ENCODE measurements at places on chromosomes 3 and 15.

DNA sequence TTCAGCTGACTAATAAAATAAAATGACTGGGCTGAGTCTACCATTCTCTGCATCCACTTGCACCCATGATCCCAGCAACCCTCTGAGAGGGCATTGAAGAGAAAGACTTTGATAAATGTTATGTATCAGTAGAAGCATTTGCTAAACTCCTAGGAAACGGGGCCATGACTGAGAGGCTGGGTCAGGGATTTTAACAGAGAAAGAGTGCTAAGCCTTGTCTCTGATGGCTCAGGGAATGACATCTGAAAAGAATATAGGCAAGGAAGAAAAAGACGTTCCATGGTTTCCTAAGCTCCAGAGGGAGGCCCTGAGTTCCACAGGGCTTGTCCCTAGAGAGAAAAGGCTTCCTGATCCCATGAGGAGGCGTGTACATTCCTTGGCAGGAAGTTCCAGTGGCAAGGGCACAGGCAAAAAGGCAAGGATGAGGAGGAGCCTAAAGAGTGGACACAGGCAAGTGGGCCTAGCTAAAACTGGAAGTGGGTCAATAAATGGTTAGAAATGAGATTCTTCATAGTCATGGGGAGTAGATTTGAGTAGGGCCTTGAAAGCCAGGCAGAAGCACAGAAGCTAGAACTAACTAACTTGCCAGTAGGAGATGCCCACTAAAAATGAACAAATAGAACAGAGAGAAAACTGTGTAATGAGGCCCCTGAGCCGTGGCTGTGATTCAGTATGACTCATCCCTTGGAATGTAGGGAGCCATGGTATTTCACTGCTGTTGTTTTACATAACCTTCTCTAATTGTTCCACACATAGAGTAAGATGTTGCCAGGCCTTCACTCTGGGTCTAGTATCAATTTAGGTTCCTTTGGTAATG is 44.9 kb upstream of the MANF start:
- DNase-seq = no peak

- DNase-seq = no peak
Measured at GRCh38 chr3:86794361-86795065, 196.4 kb downstream of the VGLL3 start.

- no peak for DNase-seq
Measured at GRCh38 chr3:172591125-172591605, 67.9 kb upstream of the TNFSF10 start.

- DNase-seq = no peak
Measured at GRCh38 chr15:57427367-57427821, 51.1 kb downstream of the CGNL1 start.

DNA sequence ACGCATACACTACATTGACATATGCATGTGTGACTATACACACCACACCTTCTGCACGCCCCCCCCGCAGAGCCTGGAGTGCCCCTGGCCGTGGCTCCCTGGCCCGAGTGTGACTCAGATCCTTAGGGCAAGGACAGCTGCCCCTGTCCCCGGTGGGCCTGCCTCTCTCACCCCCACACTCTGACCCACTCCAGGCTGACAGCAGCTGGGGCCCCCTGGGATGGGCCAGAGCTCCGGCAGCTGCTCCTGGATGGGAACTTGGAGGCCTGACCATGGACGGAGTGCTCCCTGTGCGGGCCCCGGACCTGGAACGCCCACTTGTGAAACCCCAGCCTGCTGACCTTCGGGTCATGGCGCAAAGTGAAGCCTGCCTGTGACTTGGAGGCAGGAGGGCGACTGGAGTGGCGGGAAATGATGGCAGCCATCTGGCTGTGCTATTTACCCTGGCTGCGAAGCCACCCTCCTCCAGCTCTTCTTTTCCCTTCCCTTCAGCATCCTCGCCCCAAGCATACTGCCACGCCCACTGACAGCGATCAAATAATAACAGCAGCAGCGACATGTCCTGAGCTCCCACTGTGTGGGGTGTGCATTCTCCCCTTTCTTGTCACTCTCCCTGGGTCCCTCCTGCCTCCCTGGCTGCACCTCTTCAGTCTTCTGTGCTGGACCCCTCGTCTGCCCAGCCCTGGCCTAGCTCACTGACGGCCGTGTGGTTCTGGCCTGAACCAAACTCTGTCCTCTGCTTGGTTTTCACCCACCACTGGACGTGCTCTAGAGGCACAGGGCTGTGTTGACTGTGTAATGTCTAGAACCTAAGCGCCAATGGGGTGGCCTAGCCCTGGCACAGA is 90.7 kb upstream of the MEF2A start:
- no peak for DNase-seq

DNA sequence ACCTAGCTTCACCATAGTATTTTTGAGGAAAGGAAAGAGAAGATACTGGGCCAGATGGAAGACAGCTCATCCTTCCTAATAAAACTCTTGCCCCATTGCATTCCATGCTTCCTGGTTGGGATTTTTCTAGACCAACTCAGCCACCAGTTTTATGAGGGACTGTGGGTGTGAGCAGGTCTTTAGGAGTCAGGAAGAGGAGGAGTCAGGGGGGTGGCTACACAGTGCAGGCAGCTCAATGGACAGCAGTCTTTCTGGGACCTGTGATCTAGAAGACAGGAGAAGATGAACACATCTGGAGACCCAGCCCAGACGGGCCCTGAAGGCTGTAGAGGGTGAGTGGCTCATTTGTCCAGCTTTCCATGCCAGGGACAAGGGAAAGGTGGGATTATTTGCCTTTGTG is at the start of gene NOX5:
Gene NOX5, plus strand, starts transcription at position 242 of the 400 bp plus-strand sequence. Its CDS starts 41 bp downstream, at position 283.
- DNase-seq = no peak

DNA sequence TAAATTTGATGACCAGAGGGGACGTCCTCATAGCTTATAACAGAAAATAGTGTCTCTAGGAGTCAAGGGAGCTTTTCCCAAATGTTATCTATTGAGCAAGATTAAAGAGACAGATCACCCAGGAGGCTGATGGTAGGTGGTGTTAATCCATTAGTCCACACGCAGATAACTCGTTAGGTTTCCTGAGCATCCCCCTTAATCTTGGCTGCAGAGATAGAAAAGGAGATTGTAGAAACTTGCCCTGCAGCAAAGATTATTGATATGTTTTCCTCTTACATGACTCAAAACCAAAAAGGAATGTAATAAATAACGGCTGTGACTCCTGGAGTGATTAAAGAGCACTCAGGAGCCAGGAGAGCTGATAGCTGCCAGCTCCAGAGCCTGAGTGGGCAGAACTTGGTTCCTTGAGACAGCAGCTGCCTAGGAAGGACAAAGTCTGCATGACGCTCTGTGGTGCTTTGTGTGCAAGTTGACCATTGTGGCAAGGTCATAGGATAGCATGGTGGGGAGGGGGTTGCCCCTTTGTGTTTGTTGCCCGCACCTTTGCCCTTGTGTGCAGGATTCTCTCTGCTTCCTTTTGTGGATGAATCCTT is 234.8 kb downstream of the PTPRG start:
- DNase-seq = no peak

- DNase-seq = no peak
Measured at GRCh38 chr15:27730868-27731267, 368.2 kb downstream of the OCA2 start.

DNA sequence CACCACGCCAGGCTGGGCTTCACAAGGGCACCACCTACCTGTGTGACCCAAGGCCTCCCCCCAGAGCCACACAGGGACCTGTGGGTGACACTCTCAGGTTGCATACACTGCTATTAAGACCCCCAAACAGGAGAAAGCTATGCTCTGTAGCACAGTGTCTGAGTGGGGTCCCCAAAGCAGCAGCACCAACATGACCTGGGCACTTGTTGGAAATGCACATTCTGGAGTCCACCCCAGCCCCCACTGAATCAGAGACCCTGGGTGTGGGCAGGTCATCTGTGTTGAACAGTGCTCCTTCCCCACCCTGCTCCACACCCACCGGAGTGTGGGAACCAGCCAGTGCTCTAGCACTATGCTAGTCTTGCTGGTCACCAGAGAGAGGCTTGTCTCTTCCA is 76.1 kb downstream of the ADAMTS17 start:
- DNase-seq = no peak

DNA sequence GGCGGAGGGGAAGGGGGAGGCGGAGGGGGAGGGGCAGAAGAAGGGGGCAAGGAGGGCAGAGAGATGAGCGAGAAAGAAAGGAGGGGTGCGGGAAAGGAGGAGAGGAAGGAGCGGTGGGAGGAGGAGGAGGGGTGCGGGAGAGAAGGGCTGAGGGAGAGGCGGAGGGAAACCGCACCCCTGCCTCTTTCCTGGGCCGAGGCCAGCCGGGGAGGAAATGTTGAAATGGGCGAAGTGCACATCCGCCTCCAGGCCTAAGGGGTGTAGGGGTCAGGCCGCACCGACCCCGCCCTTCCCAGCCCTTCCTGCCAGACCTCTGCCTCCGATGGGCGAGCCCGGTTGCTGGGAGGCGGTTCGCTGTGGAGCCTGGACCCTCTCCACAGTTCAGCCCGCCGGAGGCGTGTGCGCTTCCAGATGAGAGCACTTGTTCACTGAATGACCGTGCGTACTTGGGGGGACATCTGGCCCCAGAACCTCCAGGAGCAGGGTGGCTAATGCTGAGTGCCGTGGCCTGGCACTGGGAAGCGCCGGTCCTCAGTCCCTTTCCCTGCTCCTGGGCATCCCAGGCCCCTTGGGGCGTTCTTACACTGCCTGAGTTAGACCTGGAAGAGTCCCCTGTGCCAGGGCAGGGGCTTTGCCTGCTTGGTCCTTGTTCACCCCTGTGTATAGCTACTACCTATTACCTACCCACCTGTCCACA is 110.3 kb upstream of the KLF13 start:
- DNase-seq = peak; percentile 29

GRCh38 chr3:12287727-12288181 is 1.1 kb upstream of the PPARG start:
- no peak for DNase-seq

DNA sequence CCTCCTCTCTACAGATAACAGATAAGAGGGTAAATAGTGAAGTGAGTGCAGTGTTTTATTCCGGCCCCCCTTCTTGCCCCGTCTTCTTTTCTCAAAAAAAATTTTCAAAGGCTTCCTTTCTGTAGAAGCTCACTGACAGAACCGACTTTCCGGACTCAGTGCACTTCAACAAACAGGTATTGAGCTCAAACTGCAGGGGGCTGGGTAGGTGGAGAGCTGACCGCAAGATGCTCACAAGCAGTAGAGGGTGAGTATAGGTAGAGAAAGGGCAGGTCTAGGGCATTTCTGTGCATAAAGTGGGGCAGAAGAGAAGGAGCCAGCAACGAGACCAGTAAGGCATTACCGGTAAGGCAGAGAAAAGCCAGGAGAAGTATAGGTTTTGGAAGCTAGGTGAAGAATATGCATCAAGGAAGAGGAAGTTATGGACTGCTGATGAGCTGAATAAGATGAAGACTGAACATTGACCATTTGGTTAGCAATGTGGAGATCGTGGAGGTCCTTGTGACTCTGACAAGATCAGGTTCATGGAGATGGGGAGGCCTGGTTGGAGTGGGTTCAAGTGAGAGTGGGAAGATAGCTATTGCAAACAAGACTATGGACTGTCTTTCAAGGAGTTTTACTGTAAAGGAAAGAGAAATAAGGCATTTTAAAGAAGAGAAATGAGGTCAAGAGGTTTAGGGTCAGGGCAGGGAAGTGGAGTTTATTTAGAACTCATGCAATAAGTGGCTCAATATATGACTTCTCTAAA is 97.4 kb downstream of the ST6GAL1 start:
- peak; percentile 80 for DNase-seq

DNA sequence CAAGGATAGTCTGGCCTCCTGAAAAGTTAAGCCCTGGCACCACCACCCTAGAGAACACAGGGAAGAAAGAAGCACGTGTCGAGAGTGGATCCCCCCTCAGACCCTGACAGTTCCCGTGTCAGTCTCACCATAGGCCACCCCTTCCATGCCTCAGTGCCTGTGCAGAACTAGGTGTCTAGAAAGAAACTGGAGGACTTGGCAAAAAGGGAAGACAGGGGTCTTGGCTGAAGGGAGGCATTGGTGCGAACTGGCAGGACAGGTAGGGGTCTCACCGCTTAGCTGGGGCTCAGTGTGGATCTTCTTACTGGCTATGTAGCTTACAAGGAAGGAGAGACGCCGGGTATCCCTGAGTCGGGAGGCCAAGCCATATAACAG is 518 bp downstream of the QARS1 start:
- no peak for DNase-seq

- DNase-seq = no peak
Measured at GRCh38 chr3:9553948-9554513, 409 bp upstream of the LHFPL4 start.

DNA sequence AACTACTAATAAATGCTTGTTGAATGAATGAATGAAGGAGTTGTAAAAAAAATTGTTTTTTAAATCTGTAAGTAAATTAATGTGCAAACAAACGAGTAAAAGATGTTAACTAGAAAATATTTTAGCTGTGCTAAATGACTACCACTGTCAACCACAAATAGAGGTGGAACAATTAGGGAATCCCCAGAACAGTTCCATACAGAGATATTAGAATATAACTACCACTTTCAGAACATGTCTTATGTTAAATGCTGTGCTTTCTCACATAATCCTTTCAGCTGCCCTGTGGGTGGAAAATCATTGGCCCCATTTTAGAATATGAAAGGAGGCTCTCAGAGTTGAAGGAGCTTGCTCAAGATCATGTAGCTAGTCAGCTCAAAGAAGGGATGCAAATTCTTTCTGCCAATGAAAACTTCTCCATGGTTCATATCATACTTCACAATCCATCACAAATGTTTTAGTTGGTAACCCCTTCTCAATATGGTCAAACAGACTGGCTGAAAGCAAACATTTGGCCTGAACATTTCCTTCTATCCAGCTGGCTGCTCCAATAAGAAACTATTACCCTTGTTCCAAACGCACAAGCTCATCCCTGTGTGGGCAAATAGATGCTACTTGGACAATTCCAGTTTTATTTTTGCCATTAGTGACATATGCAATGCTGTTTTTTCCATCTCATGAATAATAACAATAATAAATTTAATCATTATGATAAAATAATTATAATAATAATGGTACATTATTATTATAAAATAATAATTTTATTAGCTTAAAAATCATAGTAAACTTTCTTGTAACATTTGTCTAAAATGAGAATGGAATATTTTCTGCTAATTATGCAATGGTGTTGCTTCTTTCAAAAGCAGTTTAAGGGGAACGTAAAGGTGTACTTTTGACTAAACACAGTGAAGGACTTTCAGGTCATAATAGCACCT is 290.4 kb upstream of the STT3B start:
- DNase-seq = no peak

GRCh38 chr3:116281313-116282143 is 163.8 kb downstream of the LSAMP start:
- no peak for DNase-seq

DNA sequence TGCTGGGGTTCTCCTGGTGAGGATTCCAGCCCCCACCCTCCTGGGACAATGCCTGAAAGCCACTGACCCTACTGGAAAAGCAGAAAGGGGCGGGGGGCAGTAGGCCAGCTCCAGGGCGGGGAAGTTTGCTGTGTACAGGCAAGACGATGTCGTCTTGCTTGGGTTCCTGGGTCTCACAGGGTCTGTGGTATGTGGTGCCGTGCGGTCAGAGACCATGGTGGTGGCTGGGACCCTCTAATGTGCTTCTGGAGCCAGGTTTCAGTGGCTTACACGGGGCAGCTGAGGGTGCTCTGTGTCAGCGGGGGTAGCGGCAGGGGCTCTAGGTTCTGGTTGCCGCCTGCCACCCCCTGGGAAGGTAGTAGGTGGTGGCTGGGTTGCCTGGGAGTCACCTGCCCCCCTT is 54.2 kb downstream of the RHCG start:
- DNase-seq = no peak

GRCh38 chr15:38217191-38217595 is 35.4 kb upstream of the SPRED1 start:
- no peak for DNase-seq
